ENCODE measurements at places on chromosomes 2 and 18. TPM values are rescaled to one million over a fixed set of nuclear protein-coding genes. Genes with fewer than 3 reads are reported as not detected.

C2orf78 gene
- not detected for total RNA-seq

DNA sequence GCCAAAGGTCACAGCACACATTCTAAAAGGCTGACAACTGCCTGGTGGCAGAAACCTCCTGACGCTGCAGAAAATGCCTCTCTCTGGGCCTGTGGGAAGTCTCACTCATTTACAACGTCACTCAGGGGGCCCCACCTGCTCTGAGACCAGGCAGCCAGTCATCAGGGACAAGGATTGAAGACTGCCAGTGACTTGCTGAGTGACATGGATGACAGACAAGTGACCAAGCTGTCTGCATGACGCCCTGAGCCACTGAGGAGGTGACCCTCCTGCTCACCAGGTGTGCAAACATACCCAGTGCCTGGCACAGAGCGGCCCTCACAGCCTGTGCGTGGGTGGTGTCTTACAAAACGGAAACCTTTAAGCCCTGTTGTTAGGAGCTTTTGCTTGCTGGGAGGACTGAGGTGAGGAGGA lies 392.4 kb downstream of the TNS1 start:
- no peak for DNase-seq

CDC42EP3 gene
- total RNA-seq: 75.5 TPM

DNA sequence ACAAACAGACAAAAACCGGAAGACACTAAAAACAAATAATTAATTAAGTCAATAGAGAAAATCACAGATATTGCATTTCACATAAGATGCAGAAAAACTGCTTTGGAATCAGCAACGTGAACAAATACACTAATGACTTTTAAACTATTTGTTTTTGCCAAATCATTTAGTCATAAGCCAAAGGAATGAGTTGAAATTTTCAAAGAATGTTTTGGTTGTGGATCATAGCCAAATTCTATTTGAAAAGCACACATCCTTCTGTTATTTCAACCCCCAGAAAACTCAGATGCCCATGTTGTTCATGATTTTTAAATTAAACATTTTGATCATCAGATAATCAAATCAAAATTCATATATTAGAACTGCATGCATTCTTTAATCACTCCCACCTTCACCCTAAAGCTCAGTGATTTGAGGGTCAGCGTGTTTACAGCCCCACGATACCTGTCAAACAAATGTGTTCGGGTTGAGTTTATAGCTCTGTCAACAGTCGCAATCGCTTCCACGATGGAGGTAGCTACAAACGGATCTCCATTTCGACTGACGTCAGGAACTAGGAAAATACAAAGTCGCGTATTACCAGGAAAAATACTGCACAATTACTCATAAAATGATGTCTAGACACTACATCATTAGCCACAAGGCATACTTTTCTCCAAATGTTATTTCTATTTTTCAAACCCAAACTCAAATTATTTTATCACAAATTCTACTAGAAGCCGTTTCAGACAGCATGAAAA lies 90.2 kb downstream of the PXDN start:
- DNase-seq: no peak

- DNase-seq: no peak
Measured at GRCh38 chr2:43977677-43978375, 18.0 kb downstream of the LRPPRC start.

CXCR1 gene
- total RNA-seq: not detected

SIX3 gene
- total RNA-seq: not detected
